Psoas muscle (tissue), 8 donors: ENCODE measurements at places on chromosomes 5 and 9. TPM values are rescaled to one million over a fixed set of nuclear protein-coding genes. Genes with fewer than 3 reads are reported as not detected.
A peak's percentile ranks its signal among the peaks of the same experiment; 100 is the strongest.

DNA sequence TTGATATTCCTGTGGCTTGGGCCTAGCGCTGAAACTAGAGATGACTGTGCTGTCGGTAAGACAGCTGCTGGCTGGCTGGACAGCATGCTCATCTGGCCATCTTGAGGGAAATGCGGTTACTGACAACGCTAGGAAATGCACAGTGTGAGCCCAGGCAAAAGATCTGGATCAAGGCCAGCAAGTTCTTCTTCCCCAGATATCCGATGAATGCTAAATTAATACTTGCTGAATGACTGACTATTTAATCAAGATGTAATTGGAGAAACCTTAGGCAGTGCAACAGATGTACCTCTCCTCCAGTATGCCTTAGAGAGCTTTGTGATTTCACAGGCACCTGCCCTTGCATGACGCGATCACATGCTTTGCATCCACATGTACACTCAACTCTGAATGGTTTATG lies 659.1 kb downstream of the EFNA5 start:
- no peaks in the 10 kb centered on the region for H3K4me1 ChIP-seq
- no peaks in the 10 kb centered on the region for H3K27me3 ChIP-seq
- DNase-seq: peak; percentile 19
- no peak overlapping the region for H3K27ac ChIP-seq
- H3K4me3 ChIP-seq: no peak overlapping the region

- no peak overlapping the region for H3K4me3 ChIP-seq
- no peak overlapping the region for H3K27ac ChIP-seq
- H3K27me3 ChIP-seq: no peaks in the 10 kb centered on the region
- H3K4me1 ChIP-seq: peaks cover 29% of the 10 kb centered on the region
- no peak for DNase-seq
Measured at GRCh38 chr9:5552301-5552700, 42.0 kb downstream of the PDCD1LG2 start.

DNA sequence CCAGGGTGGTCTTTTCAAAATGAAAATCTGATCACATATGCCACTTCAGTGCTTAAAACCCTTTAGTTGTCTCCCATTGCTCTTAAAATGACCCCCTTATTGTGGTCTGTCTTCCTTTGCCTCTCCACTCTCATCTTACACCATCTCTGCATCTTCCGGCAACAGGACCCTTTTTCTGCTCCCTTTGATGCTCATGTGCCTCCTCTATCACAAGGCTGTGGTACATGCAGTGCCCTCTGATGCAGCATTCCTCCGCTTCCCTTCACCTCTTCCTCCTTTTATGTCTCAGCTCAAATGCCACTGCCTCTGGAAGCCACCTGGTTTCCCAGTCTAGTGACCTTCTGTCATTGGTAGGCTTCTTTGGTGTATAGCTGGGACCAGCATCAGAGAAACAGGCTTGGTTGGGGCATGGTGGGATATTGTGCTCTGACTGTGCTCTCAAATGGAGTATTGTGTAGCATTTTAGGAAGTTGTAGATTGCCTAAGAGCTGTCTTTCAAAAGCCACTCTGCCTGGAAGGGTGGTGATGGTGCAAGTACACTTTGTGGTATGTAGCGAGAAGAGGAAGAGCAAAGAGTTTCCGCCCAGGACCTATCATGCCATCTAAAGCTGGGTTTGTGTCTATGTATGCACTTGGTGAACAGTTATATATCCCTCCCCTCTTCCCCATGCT lies 28.1 kb downstream of the ARHGAP26 start:
- H3K4me1 ChIP-seq: peaks cover 6% of the 10 kb centered on the region
- H3K4me3 ChIP-seq: no peak overlapping the region
- H3K27ac ChIP-seq: no peak overlapping the region
- no peaks in the 10 kb centered on the region for H3K36me3 ChIP-seq

- H3K4me1 ChIP-seq: no peaks in the 10 kb centered on the region
- no peak overlapping the region for H3K27ac ChIP-seq
- peaks cover 40% of the 10 kb centered on the region for H3K36me3 ChIP-seq
Measured at GRCh38 chr5:113531481-113532159, 18.1 kb downstream of the YTHDC2 start.

The PCDHB11 gene
- polyA plus RNA-seq: 0.08 TPM

DNA sequence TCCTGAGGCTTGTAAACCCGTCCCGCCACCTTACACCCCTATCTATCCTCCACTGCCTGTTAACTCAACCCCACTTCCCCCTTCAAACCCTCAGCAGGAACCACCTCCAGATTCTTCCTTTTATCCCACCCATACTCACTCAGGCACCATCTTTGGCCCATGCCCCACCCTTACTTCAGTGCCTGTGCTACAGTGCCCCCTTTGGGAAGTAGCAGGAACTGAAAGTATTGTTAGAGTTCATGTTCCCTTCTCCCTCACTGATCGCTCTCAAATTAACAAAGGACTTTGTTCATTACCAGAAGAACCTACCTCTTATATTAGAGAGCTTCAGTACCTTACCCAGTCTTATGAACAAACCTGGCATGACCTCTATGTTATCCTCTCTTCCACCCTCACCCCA lies 92.2 kb upstream of the MOCS2 start:
- DNase-seq: no peak
- no peak overlapping the region for H3K4me3 ChIP-seq
- H3K27ac ChIP-seq: no peak overlapping the region
- no peaks in the 10 kb centered on the region for H3K4me1 ChIP-seq
- H3K36me3 ChIP-seq: no peaks in the 10 kb centered on the region

- no peak for DNase-seq
- H3K27me3 ChIP-seq: peaks cover 14% of the 10 kb centered on the region
- no peaks in the 10 kb centered on the region for H3K36me3 ChIP-seq
Measured at GRCh38 chr9:124041817-124042116, 30.2 kb downstream of the LHX2 start.

DNA sequence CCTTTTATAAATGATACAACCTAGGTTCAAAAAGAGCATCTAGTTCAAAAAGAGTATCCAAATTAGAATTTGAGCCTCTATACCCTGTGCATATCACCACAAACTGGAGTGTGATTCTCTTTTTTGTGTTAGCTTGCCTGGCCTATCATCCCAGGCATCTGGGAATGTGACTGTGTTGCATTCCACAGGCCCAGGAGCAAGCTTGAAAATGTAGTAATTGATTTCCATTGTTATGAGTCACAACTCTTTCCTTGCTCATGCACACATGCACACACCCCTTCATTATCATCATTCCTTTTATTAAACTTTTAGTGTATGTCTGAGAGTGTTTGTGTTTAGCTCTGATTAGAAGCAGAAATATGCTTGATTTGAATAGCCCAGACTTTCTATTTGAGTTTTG lies 75.2 kb downstream of the FCHO2 start:
- H3K27me3 ChIP-seq: no peaks in the 10 kb centered on the region
- no peak overlapping the region for H3K4me3 ChIP-seq
- H3K27ac ChIP-seq: no peak overlapping the region
- no peak for DNase-seq
- H3K4me1 ChIP-seq: peaks cover 4% of the 10 kb centered on the region

The RAI14 gene
- 0.91 TPM for polyA plus RNA-seq

The TAF11L10 gene
- polyA plus RNA-seq: not detected

DNA sequence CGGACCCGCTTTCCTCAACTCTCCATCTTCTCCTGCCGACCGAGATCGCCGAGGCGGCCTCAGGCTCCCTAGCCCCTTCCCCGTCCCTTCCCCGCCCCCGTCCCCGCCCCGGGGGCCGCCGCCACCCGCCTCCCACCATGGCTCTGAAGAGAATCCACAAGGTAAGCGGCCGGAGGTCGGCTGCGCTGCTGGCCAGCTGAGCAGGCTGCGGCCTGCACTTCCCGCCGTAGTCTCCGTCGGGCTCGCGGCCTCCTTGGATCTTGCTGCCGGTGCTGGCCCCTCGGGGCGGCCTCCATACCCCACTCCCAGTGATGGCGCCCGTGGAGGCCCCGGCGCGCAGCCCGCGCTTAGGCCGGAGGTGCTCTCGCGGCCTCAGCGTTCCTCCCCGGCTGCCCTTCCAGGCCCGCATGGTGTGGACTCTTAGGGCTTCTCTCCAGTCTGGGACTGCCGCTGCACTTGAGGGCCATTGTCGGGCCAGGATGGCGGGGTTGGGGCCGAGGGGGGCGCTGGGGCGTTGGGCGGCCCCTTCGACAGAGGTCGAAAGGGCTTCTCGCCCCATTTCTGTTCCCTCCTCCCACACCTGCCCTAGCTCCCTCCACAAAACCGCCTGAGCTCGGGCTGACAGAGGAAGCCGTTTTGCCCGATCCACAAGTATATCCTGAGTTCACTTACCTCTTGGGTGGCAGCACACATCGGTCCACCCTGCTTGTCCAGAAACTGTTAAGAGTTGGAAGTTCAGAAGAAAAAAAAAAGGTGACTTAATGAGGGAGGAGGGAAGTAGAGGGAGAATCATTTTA lies 714 bp downstream of the UBE2D2 start:
- H3K36me3 ChIP-seq: no peaks in the 10 kb centered on the region
- peak overlapping the region; percentile 98 for H3K27ac ChIP-seq
- peak overlapping the region; percentile 98 for H3K4me3 ChIP-seq
- no peaks in the 10 kb centered on the region for H3K27me3 ChIP-seq
- peaks cover 46% of the 10 kb centered on the region for H3K4me1 ChIP-seq

DNA sequence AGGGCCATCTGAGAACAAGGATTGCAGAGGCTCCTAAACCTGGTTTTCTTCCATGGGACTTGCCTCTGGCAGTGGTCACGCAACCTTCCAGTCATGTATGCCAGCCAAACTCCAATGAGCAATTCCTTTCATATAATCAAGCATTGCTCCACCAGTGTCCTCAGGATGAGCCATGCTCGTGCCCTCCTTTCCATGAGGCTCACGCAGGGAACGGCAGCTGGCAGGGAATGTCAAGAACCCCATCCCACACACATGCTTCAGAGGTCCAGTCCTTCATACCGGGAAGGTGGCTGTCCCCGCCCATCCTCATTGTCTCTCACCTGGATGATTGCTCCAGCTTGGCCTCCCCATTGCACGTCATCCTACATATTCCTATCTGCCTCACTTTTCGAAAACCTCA lies 13.4 kb upstream of the ZBTB34 start:
- no peaks in the 10 kb centered on the region for H3K36me3 ChIP-seq
- H3K4me3 ChIP-seq: no peak overlapping the region
- H3K4me1 ChIP-seq: peaks cover 18% of the 10 kb centered on the region
- H3K27me3 ChIP-seq: no peaks in the 10 kb centered on the region
- no peak overlapping the region for H3K27ac ChIP-seq

The WDR5 gene
- polyA plus RNA-seq: 52.0 TPM

DNA sequence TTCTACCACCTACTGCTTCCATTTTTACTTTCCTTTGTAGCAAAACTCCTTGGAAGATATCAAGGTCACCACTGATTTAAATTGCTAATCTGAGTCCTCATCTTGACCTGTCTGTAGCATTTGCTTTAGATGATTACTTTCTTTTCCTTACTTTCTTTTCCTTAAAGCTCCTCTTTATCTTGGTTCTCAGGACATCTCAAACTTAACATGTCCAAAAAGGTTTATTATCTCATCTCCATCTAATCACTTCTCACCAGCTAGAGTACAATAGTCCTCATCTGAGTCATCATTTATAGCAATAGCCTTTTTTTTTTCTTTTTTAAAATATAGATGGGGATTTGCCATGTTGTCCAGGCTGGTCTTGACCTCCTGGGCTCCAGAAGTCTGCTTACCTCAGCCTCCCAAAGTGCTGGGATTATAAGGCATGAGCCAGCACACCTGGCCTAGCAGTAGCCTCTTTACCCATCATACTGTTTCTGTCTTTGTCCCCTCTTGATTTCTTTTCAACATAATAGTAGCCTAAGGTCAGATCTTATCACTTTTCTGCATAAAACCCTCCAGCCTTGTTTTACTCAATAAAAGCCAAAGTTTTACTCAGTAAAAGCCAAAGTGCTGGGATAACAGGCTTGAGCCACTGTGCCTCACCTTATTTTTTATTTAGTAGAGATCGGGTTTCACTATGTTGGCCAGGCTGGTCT lies 32.9 kb upstream of the GPR21 start:
- H3K27me3 ChIP-seq: no peaks in the 10 kb centered on the region
- H3K36me3 ChIP-seq: peaks cover 89% of the 10 kb centered on the region
- no peak overlapping the region for H3K4me3 ChIP-seq
- DNase-seq: no peak

DNA sequence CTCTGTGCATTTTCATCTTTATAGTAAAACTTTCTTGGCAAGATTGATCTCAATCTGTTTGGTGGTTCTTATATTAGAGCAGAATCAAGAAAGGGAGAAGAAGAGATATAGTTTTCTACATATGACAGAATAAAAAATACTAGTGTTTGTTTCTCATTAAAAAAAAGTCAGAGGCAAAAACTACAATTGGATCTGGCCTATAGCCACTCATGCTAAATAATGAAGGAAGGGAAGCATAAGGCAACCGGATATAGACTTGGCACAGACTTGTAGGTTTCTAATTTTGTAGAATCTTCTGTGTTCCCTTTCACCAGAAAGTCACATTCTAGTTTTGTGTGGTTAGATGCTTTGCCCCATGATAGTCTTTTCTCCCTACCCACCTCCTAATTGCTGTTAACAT lies 306.2 kb downstream of the PIK3R1 start:
- H3K27me3 ChIP-seq: no peaks in the 10 kb centered on the region
- H3K27ac ChIP-seq: no peak overlapping the region
- H3K36me3 ChIP-seq: no peaks in the 10 kb centered on the region
- DNase-seq: no peak
- no peaks in the 10 kb centered on the region for H3K4me1 ChIP-seq

The ENTREP1 gene
- 12.4 TPM for polyA plus RNA-seq

GRCh38 chr5:165349735-165350134 lies 1844.3 kb downstream of the MAT2B start:
- H3K27ac ChIP-seq: no peak overlapping the region
- H3K27me3 ChIP-seq: no peaks in the 10 kb centered on the region

The STKLD1 gene
- polyA plus RNA-seq: 0.46 TPM
